ENCODE measurements at places on chromosomes 1 and 21.

GRCh38 chr1:39391691-39392679 is 99.5 kb upstream of the BMP8A start:
- no peak for DNase-seq

GRCh38 chr1:109846162-109846561 is 64.5 kb upstream of the CSF1 start:
- no peak for DNase-seq

- DNase-seq = no peak
These were observed 43.2 kb downstream of the KIF26B start for GRCh38 chr1:245197911-245198379.

DNA sequence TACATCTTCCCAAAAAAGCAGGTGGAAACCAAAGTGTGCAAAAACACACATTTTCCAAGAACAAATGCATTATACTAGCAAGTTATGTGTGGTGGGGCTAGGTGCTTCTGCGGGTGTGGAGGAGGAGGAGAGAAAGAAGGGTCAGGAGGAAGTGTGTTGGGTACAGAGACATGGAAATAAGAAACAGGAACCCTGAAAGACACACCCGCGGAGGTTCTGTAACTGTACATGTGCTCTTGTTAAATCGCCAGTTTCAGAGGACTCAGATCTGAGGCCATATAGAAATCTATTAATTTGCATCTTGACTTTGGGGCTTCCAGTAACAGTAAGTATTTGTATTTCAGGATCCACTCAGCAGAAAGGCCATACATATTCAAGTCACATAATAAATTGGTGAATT is 30.9 kb downstream of the ERG start:
- DNase-seq = no peak

- DNase-seq = no peak
These were observed 14.5 kb upstream of the SELENON start for GRCh38 chr1:25785333-25786067.

- DNase-seq = no peak
These were observed 853.4 kb downstream of the KCNT2 start for GRCh38 chr1:195754874-195755273.

DNA sequence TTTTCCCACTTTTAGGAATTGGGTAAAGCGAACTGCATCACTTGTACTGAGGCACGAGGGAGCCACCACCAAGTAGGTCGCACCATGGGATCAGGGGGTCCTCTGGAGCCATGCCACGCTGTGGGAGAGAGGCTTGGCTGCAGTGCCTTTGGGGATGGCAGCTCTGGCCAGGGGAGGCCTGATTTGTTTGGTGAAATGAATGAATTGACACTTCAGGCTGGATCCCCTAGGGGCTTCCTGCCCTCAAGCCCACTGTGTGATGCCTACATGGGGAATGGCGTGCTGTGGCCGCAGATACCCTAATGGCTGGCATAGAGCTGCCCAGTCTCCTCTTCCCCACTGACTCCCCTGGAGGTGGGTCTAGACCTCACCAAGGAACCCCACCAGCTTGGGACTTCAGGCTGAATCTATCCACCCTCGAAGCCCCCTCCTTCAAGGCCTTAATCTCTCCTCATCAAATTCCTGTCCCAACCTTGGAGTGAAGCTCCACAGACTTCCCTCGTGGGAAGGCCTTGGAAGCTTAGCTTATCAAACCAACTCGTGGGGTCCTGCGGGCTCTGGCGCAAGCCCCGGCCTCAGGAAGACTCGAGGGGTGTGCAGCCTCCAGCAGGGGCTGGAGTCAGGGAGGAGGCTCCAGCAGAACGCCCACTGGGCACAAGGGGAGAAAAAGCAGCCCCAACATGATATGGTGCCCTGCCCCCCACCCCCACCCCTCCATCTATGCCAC is 64.6 kb downstream of the VWA5B1 start:
- DNase-seq = no peak

DNA sequence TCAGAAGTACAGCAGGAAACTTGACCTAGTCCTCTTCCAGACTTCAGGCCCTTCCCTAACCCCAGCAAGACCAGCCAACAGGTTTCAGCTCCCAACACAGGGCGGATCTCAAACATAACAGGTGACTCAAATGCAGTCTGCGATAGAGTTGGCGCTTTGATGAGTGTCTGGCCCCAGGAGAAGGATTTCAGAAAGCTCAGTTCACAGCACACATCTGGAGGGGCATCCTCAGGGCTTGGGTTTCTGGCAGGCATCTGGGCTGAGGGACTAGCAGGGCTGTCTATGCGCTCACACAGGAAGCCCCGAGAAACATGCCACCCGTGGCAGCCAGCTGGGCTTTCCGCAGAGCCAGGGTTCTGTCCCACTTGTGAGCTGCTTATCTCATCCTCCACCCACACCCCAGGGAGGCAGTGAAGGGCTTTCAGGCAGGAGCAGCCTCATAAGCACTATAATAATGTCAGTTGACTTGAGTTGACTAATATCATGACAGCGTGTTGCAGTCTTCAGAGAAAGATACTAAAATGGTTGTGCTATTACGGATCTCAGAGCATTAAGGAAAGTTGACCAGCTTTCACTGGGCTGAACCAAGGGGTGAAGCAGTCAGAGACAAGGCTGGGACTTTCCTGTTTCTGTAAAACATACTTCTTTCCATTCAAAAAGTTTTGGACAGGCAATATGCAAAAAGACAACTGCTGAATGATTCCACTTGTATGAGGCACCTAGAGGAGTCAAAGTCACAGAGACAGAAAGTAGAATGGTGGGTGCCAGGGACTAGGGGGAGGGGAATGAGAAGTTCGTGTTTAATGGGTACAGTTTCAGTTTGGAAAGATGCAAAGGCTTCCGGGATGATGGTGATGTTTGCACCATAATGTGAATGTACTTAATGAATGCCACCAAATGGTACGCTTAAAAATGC is 233.0 kb upstream of the IRF2BP2 start:
- DNase-seq = peak; percentile 85

DNA sequence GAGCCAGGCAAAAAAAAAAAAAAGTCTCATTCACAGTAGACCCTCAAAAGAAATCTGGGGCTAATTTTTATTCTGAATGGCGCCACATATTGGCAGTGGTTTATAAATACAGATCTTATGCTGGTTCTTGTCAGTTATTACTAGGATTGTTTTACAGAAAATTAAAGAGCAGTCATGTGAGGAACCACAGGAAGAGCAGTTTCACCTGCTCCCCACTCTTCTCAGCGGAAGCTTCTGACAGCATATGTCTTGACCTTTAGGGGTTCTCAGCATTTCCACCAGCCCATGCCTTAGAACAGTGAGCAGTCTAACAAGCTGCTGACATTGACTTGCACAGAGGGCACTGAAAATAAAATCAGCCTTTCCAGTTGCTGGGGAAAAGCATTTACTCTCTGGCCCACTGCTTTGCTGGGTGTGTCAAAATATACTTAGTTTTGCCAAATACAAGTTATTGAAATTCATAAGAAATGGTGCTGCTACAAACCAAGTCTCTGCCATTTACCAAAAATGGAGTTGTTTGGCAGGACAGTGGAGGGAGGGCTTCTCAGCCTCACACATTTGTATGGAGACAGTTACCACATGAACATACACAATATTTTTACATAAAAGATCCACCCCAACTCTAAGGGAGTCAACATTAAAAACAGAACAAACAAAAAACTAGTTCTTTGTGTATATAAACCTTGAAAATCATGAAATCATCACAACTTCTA is 144.2 kb downstream of the SYT2 start:
- peak; percentile 5 for DNase-seq

GRCh38 chr1:195946500-195946899 is 661.7 kb downstream of the KCNT2 start:
- no peak for DNase-seq

DNA sequence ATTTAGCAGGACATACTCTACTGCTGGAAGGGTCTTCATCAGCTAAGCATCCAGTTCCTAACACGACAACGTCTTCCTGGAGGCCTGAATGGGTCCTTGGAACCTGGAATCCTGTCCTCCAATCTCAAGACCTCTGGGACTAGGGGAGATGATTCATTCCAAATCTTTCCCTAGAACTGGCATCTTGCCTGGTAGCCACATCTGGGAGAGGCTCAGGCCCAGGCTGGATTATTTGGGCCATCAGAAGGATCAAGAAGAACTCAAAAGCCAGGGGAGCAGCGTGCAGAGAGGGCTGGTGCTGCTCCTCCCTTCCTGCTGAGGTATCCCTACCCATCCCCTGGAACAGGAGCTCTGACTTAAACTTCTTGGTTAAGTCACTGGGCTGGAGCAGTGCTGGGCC is 2.8 kb upstream of the PHLDA3 start:
- no peak for DNase-seq

DNA sequence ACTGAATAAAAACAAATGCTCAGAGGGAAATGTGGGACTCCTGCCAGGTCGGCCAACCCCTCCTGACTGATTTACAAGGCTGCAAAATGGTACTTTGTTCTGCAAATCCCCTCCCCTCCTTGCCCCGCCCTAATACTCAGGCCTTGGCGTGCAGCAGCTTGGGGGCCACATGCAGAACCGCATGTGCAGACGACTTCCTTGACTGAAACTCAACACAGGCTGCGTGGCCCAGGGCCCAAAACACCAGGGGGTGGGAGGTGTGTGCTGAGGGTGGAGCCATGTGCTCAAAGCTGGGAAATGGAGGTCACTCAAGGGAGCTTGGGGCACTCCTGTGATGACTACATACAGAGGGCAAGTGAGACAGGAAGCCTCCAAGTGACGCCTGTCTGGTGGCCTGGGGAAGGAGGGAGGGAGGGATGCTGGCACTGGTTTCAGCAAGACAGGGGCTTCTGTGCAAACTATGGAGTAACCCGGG is 87.2 kb downstream of the MRPL37 start:
- peak; percentile 92 for DNase-seq

GRCh38 chr21:28761674-28762356 is 230.9 kb downstream of the LTN1 start:
- no peak for DNase-seq

GRCh38 chr1:44644806-44645205 is 29.5 kb downstream of the TMEM53 start:
- no peak for DNase-seq

DNA sequence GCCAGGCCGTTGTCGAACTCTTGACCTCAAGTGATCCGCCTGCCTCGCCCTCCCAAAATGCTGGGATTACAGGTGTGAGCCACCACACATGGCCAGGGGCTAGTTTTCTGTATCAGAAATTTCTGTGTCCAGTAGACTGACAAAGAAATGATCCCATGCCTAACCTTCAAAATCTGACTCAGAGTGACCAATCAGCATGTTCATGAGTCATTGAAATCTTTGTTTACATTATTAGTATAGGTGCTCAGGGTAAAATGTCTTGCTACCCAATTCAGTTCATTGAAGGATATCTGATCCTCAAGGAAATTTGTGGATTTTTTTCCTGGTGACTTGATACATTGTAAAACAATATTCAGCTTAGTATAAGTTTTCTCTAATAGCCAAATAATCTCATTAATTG is 11.0 kb upstream of the LDLRAD2 start:
- no peak for DNase-seq

DNA sequence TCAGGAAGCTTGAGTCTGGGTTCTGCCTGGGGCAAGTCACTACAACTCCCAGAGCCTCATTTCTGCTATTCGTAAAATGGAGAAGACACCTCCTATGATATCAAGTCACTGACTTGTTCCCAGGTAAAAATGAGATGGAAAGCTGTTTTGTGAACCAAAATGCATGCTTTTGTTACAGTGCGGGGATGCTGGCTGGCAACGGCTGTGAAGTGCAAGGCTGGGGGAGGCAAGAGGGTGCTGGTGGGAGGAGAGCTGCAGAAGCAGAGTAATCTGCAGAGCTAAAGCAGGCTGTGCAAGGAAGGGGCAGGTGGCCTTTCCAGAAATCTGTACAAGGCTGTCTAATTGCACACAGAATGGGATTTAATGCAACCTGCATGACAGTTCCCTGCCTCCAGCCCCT is 150.9 kb downstream of the CNIH3 start:
- DNase-seq = no peak

- DNase-seq = no peak
These were observed 107.2 kb downstream of the EDEM3 start for GRCh38 chr1:184647471-184647870.

- DNase-seq = no peak
These were observed 15.1 kb upstream of the ECE1 start for GRCh38 chr1:21305155-21305899.

DNA sequence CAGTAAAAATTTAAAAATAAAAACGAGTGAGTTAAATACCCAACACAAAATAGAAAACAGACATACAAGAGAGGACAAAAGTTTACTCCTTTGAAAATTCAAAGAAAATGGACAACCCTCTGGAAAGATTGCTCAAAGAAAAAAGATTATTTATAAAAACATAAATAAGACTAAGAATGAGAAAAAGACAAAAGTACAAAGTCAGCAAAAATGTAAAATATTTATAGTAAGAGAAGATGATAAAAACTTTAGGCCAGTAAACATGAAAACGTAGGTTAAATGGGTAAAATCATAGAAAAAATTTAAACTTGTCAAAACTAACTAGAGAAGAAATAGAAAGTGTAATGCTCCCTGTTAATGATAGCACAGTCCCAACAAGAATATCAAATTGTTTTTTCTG is 31.9 kb upstream of the SLC45A1 start:
- no peak for DNase-seq

DNA sequence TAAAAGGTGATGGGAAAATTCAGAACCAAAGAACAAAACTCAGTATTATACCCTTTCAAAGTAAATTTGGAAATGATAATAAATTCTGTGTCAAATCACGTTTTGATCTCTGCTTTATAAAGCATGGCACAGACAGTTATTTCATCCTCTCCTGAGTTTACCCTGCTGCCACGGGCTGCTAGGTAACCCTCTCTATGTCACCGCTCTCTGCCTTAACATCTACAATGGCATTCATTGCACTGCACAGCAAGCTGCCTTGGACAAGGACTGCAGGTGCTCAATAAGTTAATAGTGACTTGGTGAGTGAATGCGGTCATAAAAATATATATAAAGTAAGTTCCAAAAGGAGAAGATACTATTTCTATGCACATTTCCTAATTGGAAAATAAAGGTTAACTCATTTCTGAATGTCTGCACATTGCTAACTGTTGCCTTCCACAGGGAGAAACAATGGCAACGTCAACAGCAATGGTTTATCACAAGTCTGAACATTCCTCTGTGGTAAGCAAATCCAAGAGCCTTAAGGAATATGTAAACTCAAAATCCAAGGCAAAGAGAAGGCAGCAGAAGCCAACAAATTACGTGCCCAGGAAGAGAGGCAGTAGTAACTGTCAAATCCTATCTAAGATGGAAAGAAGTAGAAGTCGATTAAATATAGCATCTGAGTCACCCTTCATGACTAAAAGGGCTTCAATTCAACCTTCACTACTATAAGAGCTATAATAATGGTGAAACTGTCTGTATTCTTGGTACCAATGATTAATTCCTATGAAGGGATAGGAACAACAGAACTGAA is 19.4 kb downstream of the FYB2 start:
- no peak for DNase-seq

DNA sequence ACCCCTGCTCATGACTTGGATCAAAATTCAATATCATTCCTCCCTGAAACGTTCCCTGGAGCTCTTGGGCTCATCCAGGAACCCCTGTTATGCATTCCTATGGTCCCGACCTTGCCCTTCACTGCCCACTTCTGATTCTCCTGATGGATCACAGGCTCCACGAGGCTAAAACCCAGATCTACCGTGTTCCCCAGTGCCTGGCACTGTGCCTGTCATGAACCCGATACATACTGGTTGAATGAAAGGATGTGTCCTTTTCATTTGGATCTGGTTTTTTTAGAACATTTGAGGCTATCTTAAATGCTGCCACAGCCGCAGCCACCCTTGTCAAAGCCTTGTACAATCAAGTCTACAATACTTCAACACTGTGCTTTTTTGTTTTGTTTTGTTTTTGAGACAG is 22.2 kb upstream of the OPRD1 start:
- DNase-seq = no peak

All from stimulated activated naive CD8-positive, alpha-beta T cell treated with anti-CD3 and anti-CD28 coated beads, Interleukin-15, amount 100 ng/mL, for 72 hours (primary cell).